ENCODE measurements at places on chromosomes 12 and 14.

DNA sequence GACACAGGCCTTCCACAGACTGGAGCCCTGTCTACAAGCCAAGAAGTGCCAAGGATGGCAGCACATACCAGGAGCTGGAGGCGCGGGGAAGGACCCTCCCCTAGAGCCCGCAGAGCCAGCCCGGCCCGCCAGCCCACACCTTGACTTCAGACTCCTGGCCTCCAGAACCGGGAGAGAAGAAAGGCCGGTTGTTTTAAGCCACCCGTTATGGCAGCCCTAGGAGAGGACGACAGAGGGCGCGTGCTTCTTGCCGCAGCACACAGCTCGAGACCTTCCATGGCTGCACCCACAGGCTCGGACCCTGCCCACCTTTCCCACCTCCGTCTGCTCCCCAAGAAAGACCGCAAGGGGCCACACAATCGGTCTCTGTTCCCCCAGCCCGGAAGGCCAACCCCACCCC lies 53.7 kb downstream of the RNF34 start:
- DNase-seq, result no peak

DNA sequence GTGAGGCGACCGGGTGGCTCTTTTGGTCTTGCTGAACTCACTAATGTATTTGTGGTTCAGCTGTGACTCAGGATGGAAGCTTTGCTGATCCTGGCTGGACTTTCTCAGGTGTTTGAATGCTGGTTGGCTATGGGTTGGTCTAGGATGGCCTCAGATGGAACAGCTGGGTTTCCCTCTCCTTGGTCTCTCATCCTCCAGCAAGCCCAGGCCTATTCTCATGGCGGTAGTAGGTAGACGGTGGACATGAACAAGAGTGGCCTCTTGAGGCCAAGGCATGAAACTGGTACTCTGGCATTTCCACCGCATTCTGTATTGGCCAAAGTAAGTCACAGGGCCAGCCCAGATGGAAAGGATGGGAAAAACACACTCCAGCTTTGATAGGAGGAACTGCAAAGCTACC lies 11.8 kb upstream of the POLR3B start:
- no peak for DNase-seq

GRCh38 chr14:99589651-99590530 lies 14.1 kb downstream of the CCDC85C start:
- no peak for DNase-seq

DNA sequence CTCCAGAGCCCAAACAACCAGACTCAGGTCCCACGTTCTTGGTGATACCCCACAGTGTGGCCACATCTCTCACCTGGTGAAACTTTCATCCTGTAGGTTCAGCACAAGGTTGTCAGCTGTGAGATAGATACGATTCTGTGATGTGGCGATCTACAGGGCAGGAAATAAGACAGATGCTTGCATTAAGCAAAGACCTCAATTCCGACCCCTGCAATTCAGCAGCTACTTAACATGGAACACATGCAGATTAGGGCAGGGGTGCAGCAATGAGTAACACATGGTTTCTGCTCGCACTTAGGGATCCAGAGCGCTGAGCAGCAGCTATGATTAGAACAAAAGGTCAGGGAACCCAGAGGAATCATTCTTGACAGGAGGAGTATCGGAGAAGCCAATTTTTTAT lies 4.1 kb downstream of the PHB2 start:
- no peak for DNase-seq

GRCh38 chr14:77088645-77089044 lies 9.4 kb upstream of the CIPC start:
- no peak for DNase-seq

DNA sequence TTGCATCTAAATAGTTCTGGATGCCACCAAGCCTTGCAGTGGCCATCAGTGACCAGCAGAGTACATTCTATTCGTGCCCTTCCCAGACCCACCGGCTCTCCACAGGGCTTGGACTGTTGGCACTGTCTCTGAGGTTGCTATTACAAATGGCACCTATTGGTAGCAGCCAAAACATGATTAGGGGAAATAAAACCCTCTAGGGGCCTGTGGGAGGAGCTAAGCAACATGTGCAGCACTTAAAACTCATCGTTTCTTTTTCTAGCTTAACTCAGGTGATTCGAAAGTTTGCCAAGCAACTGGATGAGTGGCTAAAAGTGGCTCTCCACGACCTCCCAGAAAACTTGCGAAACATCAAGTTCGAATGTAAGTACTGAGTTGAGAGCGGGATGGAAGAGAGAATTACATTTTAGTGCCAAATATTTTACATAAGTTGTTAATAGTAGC lies 65.4 kb upstream of the RIC8B start:
- no peak for DNase-seq

DNA sequence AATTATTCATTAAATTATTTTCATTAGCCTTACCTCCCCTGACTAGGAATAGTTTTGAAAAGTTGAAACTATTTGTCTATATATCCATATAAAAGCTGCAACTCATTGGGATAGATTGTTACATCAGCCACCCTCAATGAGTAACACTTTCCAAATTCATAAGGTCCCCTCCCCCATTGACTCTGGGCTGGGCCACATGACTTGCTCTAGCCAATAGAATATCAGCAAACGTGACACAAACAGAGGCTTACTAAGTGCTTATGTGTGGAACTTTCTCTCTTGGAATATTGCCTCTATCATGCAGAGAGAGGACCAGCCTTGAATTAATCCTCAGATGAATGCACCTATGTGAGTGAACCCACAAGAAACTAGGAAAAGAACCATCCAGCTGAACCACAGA lies 213.7 kb downstream of the CCDC59 start:
- DNase-seq, result no peak

DNA sequence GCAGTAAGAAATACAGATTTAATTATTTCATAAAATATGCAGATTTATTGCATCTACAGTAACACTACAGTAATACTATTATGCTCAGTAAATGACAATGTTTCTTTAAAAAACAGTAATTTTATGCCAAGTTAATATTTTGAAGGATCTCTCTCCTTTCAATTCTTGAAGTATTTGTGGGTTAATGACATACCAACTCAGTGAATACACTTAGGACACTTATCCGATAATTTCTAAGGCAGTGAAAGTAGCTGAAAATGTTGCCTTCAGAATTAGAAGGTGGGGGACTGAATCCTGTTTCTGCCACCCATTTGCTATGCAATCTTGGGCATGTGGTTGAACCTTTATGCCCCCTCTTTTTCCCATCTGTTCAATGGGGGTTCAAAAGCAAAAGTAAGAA lies 24.8 kb upstream of the IFNG-AS1 start:
- no peak for DNase-seq

- DNase-seq, result no peak
These were observed 76.3 kb downstream of the MAP1LC3B2 start for GRCh38 chr12:116635487-116635886.

- DNase-seq, result no peak
These were observed 128.2 kb downstream of the TMEM30B start for GRCh38 chr14:61152851-61153364.

DNA sequence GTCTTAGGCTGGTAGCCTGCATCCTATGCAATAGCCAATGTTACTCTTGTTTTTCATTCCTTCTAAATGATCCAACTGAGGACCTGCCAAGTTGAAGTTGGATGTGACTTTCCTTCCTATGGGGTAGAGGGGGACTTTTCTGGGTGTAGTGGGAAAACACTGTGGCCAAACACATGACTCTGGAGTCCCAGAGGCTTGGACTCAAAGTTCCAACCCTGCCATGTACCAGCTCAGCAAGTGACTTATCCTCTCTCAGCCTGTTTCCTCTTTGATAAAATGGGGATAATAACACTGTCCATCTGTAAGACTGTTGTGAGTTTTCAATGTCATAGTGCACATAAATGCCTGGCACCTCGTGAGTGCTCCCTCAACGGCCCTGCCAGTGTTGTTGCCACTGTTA lies 97.0 kb downstream of the ZFP36L1 start:
- DNase-seq, result no peak

DNA sequence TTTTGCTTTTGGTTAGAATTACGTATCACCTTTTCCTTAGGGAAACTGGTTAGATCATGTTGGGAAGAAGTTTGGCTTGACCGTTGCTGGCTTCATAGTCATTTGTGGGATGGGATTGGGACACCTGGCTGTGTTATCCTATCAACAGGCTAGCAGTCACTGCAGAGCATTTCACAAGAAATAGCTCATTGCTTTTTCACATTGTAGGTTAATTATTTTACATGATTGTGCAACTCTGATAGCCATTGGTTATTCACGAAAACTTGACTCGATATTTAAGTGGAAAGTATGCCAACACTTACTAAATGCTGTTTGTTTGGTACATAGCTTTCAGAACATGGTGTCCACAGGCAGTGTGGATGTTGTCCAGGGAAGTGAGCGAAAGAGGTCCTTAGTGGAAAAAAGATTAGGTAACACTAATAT lies 89.4 kb downstream of the NKX2-1 start:
- DNase-seq, result no peak

DNA sequence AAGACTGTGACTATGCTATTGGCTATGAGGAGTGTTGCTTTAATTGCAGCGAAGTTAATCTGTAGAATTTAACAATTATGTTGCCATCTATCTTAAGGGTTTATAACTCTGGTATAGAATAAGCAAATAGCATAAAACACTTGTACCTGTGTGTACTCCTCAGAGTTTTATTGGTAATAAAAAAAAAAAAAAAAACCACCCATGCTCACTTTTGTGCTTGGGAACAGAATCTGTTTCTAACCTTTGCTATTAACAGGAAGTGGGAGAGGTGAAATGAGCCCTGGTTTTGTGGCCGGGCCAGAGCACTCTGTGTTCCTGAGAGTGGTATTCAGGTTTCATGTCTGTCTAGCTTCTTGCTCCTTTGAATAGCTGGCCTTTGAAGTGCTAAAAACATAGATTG lies 53.1 kb downstream of the PDE3A start:
- DNase-seq, result no peak

Data from stimulated activated CD8-positive, alpha-beta memory T cell treated with anti-CD3 and anti-CD28 coated beads, Interleukin-2, amount 100 ng/mL, for 1 hour (primary cell).